ENCODE measurements at places on chromosomes 12 and 14.

- DNase-seq = no peak
These were observed 71.8 kb downstream of the BICD1 start for GRCh38 chr12:32178341-32179010.

DNA sequence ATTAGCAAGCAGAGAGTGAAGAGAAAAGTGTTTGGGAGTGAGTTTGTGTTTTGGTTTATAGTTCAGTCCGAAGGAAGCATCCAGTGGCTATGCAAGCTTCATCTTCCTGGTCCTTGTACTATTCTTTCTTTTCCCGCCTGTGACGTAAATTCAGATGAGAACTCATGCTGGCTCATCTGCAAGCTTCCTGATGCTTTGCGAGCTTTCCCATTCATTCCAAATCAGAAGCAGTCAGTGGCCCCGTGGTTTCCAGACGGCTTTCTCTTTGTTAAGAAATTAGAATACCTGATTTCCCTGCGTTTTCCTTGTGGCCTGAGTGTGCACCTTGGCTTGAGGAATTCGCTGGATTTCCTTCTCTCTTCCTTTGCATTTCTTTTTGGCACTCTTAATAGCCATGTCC lies 89.5 kb downstream of the TESC start:
- no peak for DNase-seq

GRCh38 chr12:114166362-114166761 lies 200.2 kb upstream of the RBM19 start:
- DNase-seq = peak; percentile 13

DNA sequence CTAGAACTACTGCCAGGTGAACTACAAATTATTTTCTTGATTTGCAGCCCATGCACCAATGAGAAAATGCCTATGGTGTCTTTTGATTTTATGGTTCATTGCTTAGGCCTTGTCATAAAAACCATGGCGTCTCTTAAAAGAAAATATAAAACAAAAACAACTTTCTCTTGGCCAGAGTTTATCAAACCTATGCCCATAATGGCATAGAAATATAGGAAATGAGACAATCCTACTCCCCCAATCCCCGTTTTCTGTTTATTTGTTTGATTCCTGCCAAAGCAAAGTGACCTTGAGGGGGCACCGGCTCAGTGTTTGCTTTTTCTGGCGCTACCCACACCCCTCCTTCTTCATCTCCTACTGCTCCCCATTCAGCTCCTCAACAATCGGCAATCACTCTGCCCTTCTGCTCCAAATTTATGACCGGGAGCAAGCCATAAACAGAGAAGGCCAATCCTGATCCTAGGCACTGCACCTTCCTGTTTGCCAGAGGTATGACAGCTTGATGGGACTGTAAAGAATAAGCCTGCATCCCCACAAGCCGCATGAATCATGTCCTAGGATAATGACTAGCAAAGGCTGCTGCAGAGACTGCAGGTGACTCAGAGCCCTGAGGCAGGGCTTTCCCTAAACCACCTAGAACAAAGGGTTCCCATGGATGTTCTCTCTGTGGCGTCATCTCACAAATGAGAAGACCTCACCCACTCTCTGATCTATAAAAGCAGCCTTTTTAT lies 874.9 kb downstream of the NRXN3 start:
- DNase-seq = no peak

DNA sequence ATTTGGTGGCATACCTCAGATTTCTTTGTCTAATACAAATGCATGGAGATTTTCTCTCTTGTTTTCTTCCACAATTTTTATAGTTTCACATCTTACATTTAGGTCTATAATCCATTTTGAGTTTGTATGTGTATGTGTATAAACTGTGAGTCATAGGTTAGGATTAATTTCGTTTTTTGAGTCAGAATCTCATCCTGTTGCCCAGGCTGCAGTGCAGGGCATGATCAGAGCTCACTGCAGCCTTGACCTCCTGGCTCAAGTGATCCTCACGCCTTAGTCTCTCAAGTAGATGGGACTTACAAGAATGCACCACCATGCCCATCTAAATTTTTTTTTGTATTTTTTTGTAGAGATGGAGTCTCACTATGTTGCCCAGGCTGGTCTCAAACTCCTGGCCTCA lies 71.6 kb downstream of the OTOGL start:
- DNase-seq = no peak

GRCh38 chr14:31172084-31172483 lies 35.5 kb downstream of the HECTD1 start:
- DNase-seq = no peak

- DNase-seq = no peak
These were observed at the start of gene CYP27B1 for GRCh38 chr12:57766464-57767304. CYP27B1 (minus strand) TSS chr12:57767078; CDS start chr12:57767041, 37 bp downstream.

- peak; percentile 25 for DNase-seq
These were observed 610 bp downstream of the C14orf132 start for GRCh38 chr14:96039633-96040311.

- DNase-seq = no peak
These were observed 138.0 kb upstream of the CPNE8 start for GRCh38 chr12:39043424-39043822.

DNA sequence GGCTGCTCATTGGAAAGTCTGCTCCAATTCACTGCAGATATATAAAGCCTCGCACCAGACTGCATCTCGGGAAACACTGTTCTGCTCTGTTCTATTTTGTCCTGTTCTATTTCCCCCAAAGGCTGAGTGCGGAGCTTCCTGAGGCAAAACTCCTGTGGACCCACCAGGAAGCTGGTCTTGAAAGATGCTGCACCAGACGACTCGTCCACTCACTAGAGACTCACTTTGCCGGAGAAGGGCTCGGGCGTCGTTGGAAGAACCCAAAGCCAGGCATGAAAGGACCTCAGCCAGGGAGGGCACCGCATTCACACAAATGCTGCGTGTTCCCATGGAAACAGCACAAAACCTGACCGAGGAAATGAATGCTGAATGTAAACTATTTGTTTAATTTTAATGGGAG lies 331.2 kb upstream of the SFSWAP start:
- no peak for DNase-seq

DNA sequence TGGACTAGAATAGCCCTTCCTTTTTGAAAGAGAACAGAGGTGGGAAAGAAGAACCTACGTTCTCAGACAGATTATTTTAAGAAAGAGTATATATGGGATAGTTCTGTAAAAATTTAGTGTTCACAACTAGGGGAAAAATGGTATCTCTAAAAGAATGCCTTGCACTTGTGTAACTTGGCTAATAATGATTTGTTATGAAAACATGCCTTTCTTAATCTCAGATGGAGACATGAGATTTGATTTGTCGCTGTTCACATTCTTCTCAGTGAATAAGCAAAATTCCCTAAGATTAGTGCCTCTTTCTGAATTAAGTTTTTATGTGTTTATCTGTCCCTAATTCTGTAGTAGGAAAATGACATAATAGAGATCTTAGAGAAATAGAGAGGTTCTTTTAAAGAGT lies 100.8 kb downstream of the USP15 start:
- DNase-seq = no peak

DNA sequence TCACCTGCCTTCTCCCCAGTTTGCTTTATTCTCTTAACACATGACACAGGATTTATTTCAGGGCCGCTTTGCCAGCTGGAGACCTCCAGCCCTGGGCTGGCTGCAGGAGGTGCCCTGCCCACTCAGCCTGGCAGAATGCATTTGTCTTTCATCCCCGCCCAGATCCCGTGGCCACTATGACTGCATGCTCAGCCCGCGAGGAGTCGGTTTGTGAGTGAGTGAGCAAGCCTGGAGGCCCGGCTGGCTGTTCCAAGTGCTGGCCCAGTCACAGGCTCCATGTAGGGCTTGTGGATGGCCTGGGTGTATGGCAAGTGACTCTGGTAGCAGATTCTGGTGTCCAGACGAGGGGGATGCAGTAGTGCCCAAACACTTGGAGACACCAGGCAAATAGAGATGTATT lies 2.1 kb downstream of the TDP1 start:
- no peak for DNase-seq

GRCh38 chr12:104672501-104673265 lies 215.9 kb downstream of the CHST11 start:
- DNase-seq = no peak

- DNase-seq = no peak
These were observed 1.3 kb downstream of the TRHDE start for GRCh38 chr12:72273499-72273837.

DNA sequence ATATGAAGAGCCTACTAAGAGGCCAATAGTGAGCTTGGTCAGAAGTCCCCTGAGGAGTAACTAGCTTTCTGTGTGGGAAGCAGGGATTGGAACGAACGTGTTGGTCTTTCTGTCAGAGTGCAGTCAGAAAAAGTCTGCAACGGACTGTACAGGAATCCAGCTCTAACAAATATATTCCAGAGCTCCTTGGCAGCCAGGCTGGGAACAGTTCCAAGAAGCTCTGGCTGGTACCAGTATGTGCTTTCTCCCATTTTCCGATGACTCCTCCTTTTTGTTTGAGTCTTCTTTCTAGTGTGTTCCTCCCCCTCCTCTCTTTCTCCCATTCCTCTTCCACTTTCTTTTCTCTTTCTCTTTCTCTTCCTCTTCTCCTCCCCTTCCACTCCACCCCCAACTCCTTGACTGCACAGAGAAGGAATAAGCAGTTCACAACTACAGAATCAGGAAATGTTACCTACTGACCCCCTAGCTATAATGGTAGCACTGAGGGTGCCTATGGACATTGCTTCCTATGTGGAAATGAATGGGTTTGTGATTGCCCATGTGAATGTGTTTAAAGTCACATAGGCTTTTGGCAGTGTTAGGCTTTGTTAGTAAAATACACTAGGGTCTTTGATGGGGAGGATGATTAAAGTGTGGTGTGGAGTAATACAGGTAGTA lies 59.9 kb downstream of the TTLL5 start:
- no peak for DNase-seq

DNA sequence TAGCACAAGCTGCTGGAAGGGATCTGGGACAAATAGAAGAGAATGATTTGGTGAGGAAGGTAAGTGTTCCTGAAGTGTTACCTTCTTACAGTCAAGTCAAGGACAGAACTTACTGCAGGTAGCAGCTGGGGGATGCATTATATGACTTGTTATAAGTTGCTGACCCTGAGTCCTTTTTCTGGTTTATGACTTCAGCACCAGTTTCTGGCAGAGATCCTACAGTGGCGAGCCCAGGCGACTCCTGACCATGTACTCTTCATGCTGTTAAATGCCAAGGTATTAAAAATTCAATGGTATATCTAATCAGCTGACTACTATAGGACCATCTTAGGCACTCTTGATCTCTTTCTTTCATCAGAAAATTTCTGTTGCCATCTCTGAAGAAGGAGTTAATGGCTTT lies 45.1 kb upstream of the ATF1 start:
- DNase-seq = no peak

DNA sequence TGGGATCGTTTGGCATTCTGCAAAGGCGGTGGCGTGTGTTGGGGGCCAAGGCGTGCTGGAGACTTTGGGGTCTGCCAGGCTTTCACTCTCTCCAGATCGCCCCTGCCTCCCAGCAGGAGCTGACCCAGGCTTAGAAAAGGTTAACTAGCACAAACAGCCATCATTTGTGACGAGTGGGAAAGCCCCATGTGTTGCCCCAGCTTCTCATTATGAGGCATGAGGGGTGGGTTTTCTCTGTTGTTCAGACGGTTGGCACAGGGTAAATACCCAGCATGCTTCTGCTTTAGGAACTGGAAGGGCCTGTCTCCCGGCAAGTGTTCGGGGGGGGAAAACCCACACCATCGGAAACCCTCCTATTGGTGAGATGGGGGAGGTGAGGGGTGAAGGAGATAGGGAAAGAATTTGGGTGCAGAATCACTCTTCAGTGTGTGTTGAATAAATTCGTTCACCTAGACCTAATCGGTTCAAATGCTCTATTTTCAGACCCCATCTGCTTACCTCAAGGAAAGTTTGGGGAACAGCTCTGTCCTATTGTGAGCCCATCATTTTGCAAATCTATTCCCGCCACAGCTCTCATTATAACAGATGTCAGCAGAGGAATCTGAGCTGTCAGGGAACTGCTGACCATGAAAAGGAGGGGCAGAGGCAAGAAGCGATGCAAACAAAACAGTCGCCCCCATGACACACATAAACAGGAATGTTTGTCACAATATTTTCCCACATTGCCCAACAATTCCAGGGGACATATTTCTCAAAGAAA lies 34.7 kb upstream of the C12orf42 start:
- no peak for DNase-seq

DNA sequence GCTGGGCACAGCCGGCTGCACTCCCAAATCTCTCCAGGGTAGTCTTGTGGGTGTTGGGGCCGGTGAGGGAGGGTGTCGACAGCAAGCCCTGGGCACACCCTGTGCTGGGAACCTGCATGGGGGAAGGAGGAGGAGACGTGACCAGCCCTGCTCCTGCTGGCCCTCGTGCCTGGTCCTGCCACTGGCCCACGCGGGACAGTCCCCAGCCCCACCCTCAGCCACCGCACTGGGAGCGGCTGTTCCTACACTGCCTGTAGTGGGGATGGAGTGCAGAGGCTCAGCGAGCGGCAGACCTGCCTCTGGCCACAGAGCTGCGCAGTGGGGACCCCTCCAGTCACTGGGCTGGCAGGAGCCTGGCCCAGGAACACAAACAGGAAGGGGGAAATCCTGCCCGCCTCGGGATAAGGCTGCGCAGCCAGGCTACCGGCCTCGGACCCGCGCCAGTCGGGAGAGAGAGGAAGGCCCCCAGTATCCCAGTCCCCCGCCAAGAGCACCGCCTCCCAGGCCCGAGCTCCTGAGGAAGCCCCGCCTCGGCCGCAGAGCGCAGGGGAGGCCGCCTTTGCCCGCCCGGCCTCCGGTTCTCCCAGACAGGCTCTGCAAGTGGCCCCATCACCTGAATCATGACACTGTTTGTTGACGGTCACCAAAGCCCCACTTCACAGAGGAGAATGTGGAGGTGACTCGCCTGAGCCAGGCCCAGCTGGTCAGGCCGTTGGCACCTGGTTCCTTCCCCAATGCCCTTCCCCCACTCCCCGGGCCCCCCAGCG lies 10.6 kb downstream of the AHNAK2 start:
- no peak for DNase-seq

- no peak for DNase-seq
These were observed 109.3 kb downstream of the TMTC1 start for GRCh38 chr12:29674463-29674862.

- DNase-seq = peak; percentile 14
These were observed 885 bp upstream of the PALS1 start for GRCh38 chr14:67240168-67240932.

DNA sequence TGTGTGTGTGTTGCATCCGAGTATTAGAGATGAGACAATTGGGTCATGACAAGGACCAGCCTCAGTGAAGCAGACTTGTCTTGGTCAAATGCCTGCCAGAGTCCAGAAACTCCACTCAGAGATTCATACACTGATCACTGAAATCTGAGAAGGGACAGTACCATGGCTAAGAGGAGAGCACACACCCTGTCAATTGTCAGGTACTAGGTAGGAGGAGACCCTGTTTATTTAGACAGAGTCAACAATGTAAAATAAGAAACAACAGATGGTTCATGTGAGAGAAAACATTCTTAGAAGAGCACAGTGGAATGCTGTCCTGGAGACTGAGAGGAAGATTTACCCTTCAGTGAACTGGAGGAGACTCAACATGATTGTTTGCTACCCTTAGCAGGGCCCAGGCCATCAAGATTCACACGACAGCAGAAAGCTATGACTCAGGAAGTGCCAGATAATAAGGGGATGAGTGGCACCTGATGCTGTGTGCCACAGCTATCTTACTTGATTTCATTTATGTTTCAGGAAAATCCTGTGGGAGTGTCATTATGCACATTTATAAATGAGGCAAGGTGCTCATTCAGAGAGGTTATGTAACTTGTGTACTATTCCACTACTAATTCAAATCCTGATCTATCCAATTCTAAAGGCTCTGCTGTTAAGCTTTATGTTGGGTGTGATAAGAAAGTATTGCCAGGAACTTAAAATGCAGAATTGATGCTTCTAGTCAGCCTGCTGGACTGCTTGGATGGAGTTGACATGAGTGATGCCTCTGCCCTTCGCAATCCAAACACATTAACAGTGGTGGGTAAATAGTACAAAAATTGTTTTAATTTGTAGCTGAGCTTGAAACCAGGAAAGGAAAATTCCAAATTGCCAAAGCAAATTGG lies 136.6 kb upstream of the NEDD1 start:
- DNase-seq = peak; percentile 96

GRCh38 chr12:65741656-65742017 lies 82.6 kb upstream of the HMGA2 start:
- no peak for DNase-seq
